ENCODE measurements at places on chromosomes 3 and 15.

DNA sequence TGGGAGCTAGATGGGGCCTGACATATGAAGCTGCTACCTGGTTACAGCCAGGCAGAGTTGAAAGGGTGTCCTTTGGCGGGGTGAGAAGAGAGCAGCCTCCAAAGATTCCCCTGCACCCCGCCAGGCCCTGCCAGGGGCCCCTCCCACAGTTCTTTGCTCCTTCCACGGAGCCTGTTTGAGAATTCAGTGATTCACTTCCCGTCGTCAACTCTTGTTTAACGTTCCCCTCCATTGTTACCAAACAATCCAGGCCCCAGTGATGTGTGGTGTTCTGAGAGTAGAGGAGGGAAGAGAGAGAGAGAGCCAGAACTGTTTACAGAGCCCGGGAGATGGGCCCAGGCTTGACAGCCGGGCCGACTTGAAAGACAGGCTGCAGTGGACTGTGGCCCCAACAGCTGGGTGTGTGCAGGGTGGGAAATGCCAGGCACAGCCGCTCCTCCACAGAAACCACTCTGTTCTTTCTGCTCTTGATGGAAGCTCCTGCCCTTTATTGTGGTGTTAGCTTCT lies 81.5 kb downstream of the SMAD3 start:
- DNase-seq = peak; percentile 42

DNA sequence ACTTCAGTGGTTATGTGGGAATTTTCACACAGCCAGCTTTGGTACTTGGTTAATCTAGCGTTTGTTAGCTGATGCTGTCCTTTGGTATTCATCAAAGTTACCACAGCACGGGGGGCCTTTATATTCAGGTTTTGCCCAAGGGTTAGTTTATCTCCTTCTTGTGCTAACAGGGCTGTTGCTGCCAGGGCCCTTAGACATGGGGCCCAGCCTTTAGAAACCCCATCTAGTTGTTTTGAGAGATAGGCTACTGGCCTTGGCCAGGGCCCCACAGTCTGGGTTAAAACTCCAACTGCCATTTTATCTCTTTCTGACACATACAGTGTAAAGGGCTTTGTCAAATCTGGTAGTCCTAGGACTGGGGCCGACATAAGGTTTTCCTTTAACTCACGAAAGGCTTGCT lies 7.5 kb upstream of the DNAAF4 start:
- DNase-seq = no peak

DNA sequence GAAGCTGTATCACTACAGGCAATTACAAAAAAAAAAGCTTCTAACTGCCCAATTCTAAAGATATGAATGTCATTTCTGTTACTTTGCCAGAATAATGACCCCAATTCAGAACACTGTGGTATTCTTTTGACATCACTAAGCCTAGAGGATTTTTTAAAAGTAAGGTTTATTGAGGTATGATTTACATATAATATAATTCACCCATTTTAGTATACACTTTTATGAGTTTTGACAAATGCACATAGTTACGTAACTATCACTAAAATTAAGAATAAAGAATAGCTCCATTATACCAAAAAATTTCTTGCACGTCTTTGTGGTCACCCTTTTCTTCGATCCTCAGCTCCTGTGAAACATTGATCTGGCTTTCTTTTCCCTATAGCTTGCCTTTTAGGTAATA lies 74.0 kb upstream of the PLSCR5 start:
- DNase-seq = no peak

- no peak for DNase-seq
Measured at GRCh38 chr3:26713091-26713490, 90.5 kb downstream of the LRRC3B start.

GRCh38 chr3:72601983-72602750 lies 246.1 kb downstream of the SHQ1 start:
- DNase-seq = no peak

GRCh38 chr3:149167898-149168297 lies 38.5 kb downstream of the HPS3 start:
- DNase-seq = no peak

DNA sequence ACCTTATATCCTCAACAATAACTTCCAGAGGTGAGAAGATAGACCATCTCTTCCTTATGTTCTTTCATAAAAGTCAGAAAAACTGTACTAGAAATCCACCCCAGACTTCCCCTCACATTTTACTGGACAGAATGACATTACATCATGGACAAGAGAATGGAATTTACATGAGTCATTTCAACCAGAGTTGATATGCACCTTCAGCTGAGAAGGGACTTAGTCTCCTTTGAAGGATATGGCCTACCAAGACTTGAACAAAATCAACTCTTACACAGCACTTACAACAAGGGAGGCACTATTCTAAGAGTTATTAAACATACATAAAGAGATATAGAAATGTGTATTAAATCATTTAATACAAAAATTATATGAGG lies 380.0 kb upstream of the DPH6 start:
- no peak for DNase-seq

GRCh38 chr3:196051282-196052076 lies 30.4 kb downstream of the TFRC start:
- no peak for DNase-seq

- DNase-seq = peak; percentile 1
Measured at GRCh38 chr3:160837394-160837980, 81.5 kb downstream of the PPM1L start.

GRCh38 chr3:83477563-83477962 lies 1481.2 kb upstream of the CADM2 start:
- DNase-seq = no peak

DNA sequence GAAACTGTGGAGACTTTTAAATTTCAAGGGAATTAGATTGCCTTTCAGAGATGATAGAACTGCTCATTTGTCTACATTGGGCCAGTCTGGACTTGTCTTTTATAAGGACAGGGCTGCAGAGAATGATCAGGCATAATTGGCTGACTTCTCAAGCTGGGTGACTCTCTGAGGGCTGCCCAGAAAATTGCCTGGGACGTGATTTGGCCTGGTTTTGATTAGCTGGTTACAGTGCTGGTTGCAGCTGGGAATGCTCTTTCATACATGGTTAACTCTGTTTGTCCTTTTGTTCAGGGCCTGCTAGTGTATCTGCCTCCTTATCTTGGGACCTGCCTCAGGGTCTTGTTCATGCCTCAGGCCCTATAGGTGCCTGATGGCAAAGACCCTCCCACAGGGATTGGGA lies 245.6 kb downstream of the CLSTN2 start:
- no peak for DNase-seq

GRCh38 chr15:62021991-62022600 lies 38.2 kb downstream of the VPS13C start:
- no peak for DNase-seq

DNA sequence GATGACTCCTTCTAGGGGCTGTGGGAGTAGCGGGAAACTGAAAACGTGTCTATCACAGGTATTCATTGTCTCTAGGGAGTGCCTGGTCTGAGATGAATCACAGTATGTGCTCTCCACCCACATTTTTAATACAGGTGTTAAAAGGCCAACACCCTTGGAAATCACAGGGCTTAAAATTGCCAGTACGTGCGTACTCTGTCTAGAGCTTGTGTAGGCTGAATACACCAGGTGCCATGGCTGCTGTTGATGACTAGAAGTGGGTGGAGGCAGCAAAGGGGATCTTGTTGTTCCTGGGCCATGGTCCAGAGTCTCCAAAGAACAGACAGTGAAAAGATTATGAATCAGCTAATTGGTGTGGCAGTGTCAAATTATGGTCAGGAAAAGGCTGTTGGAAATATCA lies 35.1 kb upstream of the P3H2 start:
- no peak for DNase-seq

DNA sequence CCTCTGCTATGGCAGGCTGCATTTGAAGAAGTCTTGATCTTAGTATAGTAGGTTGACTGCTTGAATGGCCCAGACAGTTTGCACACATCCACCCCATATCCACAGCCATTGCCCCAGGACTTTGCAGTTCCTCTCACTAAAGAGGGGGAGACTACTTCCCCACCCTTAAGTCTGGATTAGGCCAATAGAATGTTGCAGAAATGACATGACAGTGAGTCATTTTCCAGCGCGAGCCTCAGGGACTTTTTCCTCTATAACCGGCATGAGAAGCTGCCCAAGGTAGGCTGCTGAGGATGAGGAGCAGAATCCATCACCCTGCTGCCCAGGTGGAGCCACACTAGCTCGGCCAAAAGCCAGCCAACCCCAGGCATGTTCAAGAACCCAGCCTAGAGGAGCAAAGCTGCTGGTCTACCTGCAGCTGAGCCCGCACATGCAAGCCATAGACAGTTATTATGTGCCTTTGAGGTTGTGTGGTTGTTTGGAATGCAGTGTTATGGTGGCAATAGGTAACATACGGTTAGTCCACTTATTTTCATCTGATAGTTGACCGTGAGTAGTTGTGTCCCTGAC lies 113.9 kb downstream of the TLE3 start:
- DNase-seq = no peak

DNA sequence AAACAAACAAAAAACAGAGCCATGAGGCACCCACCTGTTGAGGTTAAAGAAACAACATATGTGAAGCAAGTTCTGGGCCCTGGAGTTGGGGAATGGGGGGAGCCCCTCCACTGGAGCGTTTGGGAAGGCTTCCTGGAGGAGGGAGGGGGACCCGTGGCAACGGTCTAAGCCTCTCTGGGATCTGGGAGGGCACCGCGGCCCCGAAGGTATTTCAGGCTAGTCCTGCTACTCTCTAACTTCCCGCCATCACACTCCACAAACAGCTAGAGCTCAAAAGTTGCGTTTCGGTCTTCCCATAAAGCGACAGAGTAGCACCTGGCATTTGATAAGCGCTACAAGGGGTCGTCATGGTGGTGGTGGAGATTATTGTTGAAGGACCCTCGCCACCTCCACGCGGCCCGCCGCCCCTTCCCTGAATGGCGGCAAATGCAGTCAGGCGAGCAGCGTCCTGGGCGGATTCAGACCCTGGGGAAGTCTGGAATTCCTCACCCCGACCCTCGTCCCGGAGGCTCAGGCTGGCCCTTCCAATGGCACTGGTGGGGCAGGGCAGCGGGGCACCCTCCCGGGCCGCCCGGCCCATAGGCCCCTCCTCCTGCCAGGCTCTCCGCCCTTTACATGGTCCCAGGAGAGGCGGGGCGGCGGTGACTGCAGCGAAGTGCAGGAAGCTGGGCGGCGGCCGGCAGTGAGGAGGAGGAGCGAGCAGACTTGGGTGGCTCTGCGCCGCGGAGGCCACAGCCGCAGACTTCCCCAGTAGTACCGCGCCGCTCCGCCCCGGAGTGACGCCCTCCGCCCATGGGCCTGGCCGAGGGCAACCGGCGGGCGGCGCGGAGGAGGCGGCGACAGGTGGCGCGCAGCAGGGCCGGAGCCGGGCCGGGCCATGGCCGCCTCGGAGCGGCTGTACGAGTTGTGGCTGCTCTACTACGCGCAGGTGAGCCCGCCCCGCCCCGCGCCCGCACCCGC lies at the start of gene NBEAL2:
TSS of gene NBEAL2 (plus strand) at position 682 of the 960 bp plus-strand sequence. CDS start at position 878, 196 bp downstream.
- peak; percentile 96 for DNase-seq

DNA sequence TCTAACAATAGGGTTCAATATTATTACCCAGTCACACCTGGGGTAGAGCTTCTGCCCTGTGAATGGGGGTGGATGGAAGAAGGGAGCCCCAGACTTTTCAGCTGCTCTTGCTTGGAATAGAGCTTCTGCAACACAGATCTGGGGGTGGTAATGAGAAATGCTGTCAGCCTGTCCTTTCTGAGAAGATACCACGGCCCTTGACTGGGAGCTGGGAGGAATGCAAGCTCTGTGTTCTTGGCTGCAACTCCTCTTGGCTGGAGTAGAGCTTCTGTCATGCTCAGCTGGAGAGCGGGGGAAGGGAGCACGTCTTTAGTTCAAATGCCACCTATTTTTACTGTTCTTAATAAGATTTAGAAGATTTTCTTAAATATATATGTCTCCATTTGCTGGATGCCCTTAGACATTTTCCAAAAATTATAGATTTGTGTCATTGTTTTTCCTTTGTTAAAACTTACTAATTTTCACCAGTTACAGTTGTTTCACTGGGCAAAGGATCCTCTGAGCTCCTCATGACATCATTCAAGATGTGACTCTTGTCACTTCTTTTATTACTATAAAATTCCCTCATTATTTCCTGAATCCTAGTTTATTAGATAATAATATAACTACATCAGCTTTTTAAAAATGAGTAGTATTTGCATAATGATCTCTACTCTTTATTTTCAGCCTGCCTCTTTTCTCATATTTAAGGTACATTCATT lies 180.0 kb upstream of the TGFBR2 start:
- DNase-seq = no peak

DNA sequence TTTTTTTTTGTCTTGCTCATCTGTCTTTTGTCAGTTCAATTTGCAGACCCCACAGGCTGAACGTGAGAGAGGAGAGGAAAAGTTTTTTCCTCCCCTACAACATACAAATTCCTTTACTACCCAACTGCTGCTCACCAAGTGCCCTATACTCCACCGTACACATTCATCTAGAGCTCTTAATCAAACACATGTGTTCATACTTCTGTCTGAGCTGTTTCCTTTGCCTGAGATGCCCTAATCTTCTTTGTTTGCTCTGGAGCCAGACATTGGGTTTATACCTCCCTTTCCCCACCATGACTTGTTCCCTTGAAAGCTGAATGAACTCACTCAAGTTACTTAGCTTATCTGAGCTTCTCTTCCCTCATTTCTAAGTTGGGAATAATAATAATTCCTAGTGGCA lies 122.7 kb upstream of the RASGRP1 start:
- no peak for DNase-seq

DNA sequence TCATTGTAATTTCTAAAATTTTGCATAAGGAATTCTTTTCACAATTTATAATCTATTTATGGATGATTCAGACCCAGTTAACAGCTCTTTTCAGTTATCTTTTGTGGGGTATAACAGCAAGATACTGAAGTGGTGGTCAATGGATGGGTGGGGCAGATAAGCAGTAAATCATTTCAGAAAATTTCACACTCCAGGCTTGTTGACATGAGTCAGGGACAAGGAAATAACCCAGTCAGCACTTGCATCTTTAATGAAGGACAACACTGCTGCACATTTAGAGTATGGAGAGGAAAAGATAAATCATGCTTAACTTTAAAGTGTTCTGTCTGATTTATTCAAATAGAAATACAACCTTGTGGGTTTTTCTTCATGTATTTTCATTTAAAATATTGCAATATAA lies 181.6 kb downstream of the ROBO1 start:
- DNase-seq = no peak

DNA sequence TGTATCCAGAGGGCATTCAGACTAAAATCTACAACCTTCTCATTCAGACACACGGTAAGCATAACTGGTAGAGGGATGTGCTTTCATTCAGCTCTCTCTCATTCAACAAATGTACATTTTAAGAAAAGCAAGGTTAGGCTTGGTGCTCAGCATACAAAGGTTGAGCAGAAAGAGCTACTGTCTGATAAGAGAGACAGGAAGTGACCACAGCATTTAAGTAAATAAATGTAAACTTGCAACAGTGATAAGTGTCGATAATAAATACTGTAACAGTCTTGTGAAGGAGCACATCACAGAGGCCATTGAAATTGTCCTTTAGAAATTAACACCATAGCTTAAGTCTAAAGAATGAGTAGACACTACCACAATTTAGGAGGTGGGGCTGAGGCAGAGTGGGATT lies 3.4 kb downstream of the CD96 start:
- DNase-seq = peak; percentile 10

GRCh38 chr15:59945036-59945435 lies 59.1 kb upstream of the FOXB1 start:
- no peak for DNase-seq

DNA sequence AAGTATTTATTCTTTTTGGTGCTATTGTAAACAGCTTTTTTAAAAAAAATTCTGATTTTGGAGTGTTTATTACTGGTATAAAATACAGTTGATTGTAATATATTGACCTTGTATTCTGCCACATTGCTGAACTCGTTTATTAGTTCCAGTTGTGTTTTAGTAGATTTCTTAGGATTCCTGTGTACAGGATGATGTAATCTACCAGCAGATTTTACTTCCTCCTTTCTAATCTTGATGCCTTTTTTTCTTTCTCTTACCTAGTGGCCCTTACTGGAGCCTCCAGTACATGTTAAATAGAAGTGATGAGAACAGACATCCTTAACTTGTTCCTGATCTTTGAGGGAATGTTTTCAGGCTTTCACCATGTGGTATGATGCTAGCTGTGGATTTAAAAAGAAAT lies 70.4 kb upstream of the KY start:
- no peak for DNase-seq

Data from CD4-positive, alpha-beta T cell treated with Interleukin-4 for 4 hours (primary cell).